Caki2 (cell line): ENCODE measurements at places on chromosomes 6 and 20. TPM values are rescaled to one million over a fixed set of nuclear protein-coding genes. Genes with fewer than 3 reads are reported as not detected.
A peak's percentile ranks its signal among the peaks of the same experiment; 100 is the strongest.

TGM2 gene
- 144 and 178 TPM in 2 replicates for total RNA-seq

CCDC170 gene
- not detected in 2 replicates for total RNA-seq

BPI gene
- not detected in 2 replicates for total RNA-seq

NCR2 gene
- total RNA-seq = not detected in 2 replicates

HUS1B gene
- 0.17 and 2.1 TPM in 2 replicates for total RNA-seq

DCDC2 gene
- total RNA-seq = 4.7 and 5.4 TPM in 2 replicates

GRCh38 chr6:169638915-169639314, 62.9 kb downstream of the WDR27 start:
- no peak for DNase-seq

DNA sequence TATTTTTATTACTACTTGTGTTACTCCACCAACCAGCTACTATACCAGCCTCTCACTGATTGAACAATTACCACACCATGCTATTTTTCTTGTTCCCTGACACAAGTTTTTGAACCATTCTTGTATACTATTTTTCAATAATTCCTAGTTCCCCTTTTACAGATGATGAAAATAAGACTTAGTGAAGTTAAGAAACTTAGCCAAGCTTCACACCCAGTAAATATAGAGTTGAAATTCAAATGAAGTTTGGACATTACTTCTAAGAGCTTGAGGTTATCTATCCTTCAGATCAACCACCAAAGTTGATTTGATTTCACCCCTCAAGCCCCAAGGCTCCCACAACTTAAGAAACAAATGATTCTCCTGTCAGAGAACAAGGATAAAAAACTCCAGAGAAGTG, 13.1 kb upstream of the BCAS1 start:
- DNase-seq = no peak

DNA sequence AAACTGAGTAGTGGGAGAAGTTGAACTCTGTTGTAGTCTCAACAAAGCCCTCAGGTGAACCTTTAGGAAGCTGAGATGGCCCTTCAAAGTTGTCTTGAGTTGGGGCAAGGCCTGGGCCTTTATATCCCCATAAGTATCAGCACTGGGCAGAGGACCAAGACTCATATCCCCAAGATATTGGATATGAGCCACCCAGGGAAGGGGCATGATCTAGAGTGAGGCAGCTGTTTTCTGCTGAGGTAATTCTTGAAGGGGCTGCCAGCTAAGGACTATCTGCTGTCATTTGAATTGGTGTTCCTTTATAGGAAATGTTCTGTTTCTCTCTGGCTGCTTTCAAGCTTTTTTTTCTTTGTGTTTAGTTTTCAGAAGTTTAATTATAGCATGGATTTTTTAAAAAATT, 140.7 kb upstream of the FLRT3 start:
- DNase-seq = no peak

DNA sequence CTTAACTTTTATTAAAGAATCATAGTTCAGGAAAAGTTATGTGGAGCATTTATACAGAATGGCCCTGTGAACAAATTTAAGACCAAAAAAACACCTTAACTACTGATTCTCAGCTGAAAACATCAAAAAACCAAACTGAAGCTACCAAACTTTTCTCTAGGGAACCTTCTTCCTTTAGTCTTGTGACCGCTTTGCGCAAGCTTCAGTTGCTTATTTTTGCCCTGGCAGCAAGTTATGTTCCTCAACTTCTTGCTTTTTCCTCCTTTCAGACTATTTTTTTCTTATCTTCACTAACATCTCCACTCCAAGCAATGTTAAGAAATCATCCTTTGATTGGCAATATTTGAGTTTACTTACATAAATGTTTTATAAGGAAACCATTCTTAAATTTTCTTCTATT, 100.1 kb downstream of the MYB start:
- no peak for DNase-seq

GRCh38 chr6:110656492-110656891, 158.8 kb downstream of the CDK19 start:
- no peak for DNase-seq

DNA sequence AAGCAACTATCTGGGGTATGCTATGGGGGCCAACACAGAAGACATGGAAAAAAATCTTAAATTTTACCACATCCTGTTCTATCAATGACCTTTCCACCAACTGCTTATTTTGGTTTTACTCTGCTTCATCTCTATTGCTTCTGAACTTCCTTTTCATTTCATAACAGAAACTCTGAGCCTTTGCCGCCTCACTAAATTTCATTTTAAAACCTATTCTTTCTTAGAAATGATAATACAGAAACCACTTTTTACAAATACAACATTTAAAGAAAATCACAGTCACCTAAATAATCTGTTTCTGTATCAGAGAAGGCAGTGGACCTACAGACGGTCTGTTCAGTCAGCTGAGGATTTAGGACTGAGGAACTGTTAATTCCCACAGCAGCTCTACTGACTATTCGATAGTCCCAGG, 117.5 kb downstream of the KCNQ5 start:
- no peak for DNase-seq

- no peak for DNase-seq
These were observed 80.6 kb upstream of the MBOAT1 start for GRCh38 chr6:20292905-20293304.

- no peak for DNase-seq
These were observed 333.3 kb downstream of the HACE1 start for GRCh38 chr6:104526376-104526775.

DNA sequence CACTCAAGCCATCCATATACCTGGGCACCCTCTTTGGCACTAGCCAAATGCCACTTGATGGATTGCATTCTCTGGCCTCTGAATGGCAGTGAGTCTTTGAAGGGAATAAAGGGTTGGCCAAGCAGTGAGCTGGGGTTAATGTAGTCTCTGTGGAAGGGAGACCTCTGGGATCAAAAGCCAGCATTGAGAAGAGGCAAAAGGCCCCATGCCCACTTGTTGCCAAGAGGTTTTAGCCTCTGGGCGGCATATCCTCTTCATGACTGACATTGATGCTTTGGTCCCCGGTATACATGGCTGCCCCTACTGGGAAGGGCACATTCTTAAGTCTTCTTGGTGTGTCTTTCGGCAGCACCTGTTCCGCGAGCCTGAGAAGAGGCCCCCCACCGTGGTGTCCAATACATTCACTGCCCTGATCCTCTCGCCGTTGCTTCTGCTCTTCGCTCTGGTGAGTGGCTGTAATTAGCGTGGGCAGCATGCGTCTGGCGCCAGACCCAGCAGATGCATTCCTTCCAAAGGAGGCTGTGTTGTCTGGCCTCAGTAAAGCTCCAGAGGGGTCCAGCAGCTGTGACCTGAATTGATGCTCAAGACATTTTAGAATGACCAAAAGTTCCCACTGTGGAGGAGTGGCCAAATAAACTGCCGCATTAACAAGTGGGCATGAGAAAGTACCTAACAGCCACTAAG, 29.5 kb downstream of the GHRH start:
- no peak for DNase-seq

DNA sequence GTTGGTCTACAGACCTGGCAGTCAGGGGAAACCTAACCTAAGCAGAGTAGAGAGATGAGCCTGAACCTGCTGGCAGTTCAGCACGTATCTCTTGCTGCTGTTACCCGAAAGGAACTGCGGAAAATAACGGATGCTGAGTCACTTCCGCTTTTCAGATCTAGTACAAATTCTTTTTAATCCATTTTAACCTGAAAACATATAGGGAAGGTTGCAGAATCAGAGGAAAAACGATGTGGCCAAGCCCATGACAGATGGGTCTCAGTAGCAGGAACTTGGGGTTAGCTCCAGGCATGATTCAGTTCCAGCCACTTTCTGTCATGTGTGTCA, 351.9 kb upstream of the PRND start:
- no peak for DNase-seq

DNA sequence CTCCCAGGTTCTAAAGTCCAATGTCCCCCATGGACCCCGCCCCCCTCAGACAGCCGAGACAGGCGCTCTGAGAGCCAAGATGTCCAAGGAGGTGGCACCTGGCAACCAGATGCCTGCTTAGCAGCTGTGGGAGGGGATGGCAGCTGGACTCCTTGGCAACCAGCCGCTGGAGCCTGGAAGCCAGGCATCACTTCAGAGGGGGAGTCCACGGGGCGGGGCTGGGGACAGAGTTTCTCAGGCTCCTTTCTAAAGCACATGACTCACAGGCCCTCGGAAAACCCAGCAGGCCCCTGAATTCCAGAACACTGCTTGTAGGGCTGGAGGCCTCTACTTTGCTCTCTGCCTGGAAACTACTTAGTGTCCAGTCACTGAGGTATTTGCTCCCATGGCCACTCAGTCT, 51.5 kb downstream of the PREX1 start:
- DNase-seq = no peak

- no peak for DNase-seq
These were observed 42.0 kb downstream of the TGM2 start for GRCh38 chr20:38123021-38123587.

DNA sequence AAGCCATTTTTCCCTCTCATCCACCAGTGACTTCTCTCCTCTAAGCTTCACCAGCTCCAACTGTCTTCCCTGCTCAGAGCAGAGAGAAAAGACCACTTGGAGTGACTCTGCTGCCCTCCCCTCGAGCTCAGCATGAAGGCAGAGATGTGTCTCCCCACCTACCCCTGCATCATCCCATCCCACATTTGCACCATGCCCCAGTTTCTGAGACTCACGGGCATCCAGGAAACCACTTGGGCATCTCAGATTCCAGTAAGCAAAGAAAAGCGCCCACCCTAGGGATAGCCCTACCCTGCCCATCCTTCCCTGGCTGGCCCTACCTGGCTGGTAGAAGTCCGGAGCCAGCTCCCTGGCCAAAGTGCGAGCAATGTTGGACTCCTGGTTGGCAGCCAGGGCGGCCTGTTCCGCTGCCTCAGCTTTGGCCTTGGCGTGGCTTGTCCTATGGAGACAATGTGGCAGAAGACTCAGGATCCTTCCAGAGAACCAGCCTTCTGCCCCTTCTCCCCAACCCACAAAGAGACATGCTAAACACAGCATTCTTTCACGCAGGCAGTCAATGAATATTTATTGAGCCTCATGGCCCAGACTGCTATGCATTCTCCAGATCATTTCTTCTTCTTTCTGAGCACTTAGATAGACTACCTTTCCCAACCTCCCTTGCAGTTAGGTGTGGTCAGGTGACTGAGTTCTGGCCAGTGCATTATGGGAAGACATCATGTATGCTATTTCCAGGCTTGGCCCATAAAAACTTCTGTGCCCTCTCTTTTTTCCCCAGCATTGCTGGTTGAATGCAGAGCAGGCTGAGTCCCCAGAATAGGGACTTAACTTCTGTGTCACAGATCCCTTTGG, 68.6 kb downstream of the JPH2 start:
- no peak for DNase-seq

GRCh38 chr6:52285177-52286068, 881 bp upstream of the MCM3 start:
- DNase-seq = no peak

- peak; percentile 58 for DNase-seq
These were observed 20.3 kb downstream of the TBPL1 start for GRCh38 chr6:133973109-133973971.

DNA sequence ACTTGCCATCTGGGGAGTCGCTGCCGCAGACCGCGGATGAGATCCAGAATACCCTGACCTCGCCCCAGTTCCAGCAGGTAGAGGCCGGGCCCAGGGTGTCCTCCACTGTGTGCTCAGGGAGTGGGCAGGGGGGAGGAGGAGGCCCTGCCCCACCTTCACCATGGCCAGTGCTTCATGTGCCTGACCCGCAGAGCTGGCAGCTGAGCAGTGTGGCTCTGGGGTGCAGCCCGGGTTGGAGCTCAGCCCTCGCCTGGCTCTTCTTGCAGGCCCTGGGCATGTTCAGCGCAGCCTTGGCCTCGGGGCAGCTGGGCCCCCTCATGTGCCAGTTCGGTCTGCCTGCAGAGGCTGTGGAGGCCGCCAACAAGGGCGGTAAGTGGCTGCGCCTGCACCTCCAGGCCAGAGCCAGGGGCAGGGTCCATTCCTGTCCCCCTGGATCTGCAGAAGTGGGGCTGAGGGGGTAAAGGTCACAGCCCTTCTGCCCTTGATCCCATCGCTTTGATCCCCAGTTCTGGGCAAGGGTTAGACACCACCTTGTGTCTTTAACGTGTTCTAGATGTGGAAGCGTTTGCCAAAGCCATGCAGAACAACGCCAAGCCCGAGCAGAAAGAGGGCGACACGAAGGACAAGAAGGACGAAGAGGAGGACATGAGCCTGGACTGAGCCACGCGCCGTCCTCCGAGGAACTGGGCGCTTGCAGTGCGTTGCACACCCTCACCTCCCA, 5.5 kb downstream of the ADRM1 start:
- no peak for DNase-seq
